GM13977 (cell line): ENCODE measurements at places on chromosomes 7 and 10.

DNA sequence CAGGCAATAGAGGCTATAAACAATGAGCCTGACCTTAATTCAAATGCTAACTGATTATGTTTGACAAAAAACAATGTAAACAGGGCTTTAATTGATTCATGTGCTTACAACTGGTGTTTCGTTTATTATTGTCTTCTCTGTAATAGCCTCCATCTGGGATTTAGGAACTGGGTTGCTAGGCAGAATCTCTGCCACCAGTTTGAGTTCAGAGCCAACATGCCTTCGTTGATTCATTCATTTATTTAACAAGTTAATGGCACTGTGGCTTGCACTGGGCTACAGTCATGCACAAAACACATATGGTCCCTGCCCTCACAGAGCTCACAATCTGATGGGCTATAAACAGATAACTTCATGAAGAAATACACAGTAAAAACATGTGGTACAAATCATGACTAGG lies 19.6 kb upstream of the CDHR3 start:
- DNase-seq, result no peak

GRCh38 chr10:108362961-108363360 lies 1198.5 kb upstream of the SORCS1 start:
- no peak for DNase-seq

- no peak for DNase-seq
Measured at GRCh38 chr7:157482517-157483087, 145.8 kb downstream of the DNAJB6 start.

DNA sequence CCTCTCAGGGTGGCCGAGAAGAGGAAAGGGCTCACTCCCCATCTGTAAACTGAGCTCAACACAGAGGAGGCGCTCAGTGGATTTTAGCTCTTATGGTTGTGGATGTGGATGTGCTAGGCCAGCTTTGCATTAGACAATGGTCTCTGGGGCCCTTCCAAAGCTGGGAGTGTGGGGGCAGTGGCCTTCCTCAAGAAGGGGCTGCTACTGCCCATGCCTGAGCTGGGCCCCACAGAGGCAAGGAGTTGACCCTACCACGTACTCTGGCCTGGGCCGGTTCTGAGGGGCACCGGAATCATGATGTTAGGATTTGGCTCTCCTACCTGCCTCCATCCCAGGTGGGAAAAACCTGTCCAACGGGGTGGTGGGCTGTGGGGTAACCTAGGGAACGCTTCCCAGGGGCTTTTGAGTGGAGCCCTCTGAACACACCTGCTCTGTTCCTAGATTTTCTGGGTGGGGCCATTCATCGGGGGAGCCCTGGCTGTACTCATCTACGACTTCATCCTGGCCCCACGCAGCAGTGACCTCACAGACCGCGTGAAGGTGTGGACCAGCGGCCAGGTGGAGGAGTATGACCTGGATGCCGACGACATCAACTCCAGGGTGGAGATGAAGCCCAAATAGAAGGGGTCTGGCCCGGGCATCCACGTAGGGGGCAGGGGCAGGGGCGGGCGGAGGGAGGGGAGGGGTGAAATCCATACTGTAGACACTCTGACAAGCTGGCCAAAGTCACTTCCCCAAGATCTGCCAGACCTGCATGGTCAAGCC lies 11.5 kb downstream of the AQP1 start:
- DNase-seq, result no peak

GRCh38 chr7:120460949-120461348 lies 188.0 kb downstream of the KCND2 start:
- DNase-seq, result no peak

DNA sequence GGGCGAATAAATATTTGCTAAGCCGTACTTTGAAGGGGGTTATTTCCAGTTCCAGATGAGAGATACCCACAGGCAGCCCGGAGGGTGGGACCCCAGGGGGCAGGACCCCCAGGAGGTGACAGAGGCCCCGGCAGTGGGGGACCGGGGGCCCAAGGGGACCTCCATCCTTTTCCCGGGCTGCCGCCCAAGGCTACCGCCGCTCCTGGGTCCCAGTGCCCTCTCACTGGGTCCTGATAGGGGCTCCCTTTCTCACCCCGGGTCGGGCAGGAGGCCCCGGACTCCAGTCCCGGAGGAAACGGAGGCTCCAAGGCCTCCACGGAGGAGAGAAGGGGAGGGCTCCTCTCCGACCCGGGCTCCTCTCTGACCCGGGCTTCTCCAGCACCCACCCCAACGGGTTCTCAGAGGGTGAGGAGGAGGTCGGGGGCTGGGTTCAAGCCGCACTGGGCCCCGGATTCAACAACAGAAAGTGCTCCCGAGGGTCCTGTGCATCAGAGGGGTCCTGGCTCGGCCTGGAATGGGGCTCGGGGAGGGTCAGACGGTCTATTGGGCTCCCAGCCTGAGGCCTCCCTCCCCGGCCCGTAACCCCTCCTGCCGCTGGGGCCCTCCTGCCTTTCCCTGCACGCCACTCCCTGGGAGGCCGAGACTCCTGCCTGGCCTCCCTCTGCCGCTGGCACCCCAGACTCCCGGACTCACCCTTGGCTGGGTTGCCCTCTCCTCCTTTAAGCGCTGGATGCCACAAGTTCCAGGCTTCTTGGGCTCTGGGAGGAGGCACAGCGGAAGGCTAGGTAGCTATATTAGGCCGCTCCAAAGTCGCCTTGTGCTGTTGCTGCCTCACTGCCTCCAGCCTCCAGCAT lies 62.5 kb downstream of the ZNF37A start:
- no peak for DNase-seq

GRCh38 chr7:92614660-92615174 lies 24.5 kb upstream of the FAM133B start:
- no peak for DNase-seq
